Hematopoietic multipotent progenitor cell treated with erythropoietin and hydrocortisone succinate and interleukin-3 and kit ligand, for 6 days (in vitro differentiated cells): ENCODE measurements at places on chromosomes 1 and 21.

DNA sequence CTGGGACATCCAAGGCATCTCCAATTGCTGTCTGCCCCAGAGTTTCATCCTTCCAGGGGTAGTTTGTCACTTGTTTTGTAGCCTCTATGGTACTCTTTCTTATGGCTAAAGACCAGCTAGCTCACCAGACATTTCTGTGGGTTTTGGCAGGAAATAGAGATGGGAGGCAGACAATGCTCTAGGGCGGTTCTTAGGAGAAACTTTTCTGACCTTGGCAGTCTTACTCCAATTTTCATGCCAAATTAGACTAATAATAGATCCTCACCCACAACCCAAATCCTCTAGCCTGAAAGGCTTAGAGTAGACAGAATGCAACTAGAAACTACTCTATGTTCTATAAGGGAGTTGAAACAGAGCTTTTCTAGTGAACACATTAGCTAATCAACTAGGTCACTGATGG, 69.8 kb downstream of the LRIG2 start:
- no peak for DNase-seq

- DNase-seq: peak; percentile 55
These were observed 23.5 kb downstream of the BACH1 start for GRCh38 chr21:29321932-29322928.

GRCh38 chr1:201021630-201022492, 1.7 kb downstream of the KIF21B start:
- no peak for DNase-seq

- DNase-seq: no peak
These were observed 50.6 kb upstream of the LAPTM5 start for GRCh38 chr1:30808067-30808662.

DNA sequence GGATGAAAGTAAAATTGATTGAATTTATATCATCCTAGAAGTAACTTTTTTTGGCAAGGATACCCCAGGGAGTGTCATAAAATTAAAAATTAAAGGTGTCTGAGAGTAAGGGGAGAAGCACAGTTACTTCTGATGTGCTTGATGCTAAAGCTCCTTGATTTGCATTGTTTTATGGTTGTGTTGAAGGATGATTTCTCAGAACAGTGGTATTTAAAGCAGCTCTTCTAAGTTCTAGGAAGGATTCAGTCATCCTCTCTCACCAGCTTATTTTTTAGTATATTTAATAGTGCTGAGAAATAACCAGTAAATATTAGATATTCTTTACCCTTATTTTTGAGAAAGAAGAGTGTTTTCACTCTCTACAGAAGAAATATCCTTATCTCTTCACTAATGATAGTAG, 93.0 kb downstream of the FGGY start:
- no peak for DNase-seq

DNA sequence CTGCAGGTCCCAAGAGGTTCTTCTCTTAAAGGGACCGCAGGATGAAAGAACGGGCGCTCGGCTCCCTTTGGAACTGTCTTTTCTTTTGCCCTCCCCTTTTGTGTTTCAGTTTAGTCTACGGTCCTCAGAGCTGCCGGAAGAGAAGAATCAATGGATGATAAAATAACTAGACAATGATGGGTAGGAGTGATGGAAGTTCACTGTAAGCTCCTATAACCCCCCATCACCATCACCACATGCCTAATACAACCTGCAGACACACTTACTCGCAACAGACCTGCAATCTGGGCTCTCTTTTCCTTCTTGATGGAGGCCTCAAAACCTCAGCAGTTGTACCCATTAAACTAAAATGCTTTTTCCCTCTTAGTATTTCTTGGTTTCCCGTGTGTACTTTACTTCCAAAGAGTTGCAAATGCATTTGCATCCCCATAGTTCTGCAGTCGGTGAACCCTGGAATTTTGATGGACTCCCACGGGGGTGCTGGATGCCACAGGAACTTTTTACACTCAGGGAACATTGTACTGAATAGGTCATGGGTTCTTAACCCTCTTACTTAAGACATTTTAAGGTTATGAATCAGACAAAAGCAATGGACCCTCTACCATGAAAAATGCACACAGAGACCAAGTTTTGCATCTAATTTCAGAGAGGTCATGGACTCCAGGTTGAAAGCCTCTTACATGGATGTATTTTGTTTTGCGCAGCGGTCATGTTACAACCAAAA, 633 bp upstream of the RFX5 start:
- DNase-seq: no peak

DNA sequence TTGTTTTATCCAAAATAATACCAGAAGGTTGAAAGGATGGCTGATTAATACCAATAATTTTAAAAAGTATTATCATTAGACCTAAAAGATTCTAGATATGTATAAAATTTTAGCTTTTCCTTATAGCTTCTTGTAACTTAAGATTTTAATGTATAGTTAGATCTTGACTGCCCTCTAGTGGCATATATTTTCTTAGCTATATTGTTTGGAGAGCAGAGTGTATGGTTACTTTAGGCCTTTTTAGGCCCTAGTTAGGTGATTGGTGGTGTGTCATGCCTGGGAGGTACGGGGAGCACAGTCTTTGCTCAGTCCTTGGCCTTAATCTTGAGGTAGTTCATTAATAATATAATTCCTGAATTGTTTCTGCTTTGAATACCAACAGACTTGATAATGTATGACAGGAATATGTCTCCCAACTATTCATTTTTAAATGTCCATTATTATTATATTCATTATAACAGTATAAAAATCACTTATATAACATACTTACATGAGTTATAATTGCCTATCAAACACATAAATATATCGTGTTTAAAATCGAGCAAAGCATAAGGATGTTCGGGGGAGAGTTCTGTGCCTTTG, 328.4 kb downstream of the ZP4 start:
- peak; percentile 92 for DNase-seq

DNA sequence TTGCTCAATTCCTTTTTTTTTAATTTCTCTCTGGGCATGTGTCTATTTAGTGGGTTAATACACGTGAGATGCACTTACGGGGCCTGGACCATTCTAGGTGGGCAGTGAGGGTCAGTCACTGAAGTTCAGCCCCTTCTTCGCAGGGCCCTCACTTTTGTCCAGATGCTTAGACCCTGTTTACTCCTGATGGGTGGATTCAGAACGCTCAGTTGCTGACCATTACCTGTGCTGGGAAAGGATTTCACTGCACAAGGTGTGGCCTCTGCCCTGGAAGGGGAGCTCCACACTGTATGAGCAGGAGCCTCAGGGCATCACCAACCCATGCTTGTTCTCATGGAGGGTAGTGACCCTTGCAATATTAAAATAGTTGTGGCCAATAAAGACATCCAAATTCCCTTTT, 4.5 kb downstream of the PRAMEF12 start:
- no peak for DNase-seq

DNA sequence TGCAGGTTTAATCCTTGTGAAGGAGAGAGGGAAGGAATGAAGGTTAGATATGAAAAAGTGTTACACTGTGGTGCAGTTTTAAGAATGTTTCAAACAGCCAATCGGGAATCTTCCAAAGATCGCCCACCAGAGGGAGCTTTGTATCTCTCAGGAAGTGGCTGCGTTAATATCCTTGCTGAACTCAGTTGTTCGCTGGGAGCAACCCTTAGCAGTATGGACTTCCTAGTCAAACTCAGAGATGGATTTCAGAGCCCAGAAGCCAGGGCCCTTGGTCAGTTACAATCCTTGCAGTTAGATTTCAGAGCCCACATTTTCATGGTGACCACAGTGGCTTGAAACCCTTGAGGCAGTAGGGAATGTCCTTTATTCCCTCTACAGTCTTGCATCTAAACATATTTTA, 136.2 kb downstream of the NTNG1 start:
- DNase-seq: peak; percentile 55

DNA sequence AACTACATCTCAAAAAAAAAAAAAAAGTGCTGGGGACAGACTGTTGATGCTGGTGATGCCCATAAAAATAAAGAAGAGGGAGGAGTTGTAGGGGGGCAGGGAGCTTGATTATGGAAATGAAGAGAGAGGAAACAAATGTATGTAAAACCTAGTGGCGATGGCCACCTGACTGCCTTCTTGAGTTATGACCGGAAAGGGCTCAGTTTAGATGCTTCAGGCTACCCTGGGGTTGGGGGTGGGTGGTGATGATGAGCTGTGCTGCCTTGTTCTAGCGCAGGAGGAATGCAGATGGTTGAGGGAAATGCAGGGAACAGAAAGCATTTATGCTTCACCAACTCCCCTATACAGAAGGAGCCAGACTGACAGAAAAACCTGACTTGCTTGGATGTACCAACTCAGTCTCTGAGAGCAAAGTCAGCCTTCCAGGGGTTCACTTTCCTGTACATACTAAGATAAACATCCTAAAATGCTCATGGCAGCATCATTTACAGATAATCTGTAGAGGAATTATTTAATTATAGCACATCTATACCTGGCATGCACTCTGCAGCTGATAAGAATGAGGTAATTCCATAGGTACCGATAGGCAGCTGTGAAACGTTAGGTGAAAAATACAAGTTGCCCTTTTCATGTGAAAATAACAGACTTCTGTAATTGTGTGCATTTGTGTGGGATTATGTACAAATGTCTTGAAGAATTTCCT, 8.0 kb upstream of the BCAR3 start:
- DNase-seq: no peak

DNA sequence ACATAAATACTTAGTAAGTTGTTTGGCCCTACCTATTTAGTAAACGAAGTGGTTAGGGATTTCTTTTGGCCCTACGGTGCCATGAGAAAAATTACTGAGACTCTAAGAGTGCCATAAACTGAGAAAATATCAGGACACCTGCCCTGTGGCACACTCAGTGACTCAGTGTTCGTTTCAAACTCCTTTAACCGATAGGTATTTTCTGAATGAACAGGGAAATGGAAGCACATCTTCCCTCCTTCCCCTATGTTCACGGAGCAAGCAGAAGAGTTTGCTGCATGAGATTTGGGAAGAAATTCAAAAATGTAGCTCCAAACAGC, 134.2 kb downstream of the KAZN start:
- no peak for DNase-seq

DNA sequence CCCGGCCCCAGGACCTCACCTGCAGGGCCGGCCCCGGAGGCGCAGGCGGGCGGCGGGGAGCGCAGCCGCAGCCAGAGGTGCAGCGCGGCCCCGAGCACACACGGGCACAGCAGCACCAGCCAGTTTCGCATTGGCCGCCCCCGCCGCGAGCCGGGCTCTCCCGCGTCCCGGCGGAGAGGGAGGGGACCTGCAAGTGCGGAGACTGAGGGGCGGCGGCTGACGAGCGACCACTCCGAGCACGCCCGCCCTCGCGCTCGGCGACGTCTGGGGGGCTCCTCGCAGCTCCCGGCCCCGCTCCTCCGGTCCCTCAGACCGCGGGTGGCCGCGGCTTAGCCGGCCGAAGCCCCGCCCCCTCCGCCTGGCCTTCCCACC, at the start of gene B3GALNT2:
Gene B3GALNT2, minus strand, starts transcription at position 331 of the 372 bp plus-strand sequence. Its CDS starts 200 bp downstream, at position 131.
- DNase-seq: no peak

DNA sequence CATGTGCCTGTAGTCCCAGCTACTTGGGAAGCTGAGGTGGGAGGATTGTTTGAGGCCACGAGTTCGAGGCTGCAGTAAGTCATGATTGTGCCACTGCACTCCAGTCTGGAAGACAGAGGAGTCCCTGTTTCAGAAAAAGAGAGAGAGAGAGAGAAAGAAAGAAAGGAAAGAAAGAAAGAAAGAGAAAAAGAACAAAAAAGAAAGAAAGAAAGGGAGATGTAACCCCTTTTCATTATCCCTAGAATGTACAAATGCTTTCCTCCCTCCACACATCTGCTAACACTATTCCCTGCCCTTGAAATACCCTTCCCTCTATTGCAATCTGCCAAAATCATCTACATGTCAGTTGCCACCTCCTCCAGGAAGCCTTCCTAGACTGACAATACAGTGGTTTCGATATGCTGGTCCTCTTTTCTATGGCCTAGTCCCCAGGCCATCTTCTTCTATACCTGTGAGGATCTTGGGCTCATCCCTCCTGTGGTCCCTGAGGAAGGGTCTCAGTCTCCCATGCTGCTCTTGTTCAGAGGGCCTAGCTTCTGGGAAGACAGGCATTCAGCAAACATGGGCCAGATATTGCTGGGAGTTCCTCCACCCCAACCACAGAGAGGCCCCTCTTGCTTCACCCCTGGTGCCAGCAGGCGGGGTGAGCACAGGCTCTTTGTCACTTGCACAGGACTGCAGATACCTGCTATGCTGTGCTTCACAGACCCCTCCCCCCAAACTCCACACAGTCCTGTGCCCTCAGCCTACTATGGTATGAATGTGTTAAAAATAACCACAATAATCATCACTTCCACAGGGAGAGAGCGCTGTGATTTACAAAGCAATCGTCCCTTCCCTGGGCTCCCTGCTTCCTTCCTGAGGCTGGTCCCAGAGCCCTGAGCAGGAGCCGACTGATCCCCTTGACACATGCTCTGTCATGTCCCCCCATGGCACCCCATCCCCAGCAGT, 14.1 kb downstream of the ADGRB2 start:
- DNase-seq: no peak

- DNase-seq: no peak
These were observed 54.5 kb upstream of the APP start for GRCh38 chr21:26225046-26225445.

- DNase-seq: peak; percentile 32
These were observed 1.6 kb upstream of the KCND3 start for GRCh38 chr1:111990878-111991718.

- DNase-seq: peak; percentile 64
These were observed 212.2 kb downstream of the LYPLAL1 start for GRCh38 chr1:219385787-219386427.

DNA sequence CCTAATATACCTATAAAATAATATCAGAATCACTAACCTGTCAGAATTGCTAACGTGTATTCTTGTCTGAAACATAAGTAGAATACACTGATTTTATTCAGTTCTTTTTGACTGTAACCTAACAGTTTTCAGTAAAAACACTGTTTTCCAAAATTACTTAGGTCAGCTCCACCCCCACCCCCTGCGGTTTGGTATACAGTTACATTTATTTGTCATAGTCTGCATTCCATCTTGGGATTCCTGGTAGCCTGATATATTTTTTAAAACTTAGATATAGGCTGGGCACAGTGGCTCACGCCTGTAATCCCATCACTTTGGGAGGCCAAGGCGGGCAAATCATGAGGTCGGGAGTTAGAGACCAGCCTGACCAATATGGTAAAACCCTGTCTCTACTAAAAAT, 19.8 kb upstream of the ABCD3 start:
- DNase-seq: no peak

- no peak for DNase-seq
These were observed 17.2 kb upstream of the POFUT2 start for GRCh38 chr21:45304945-45305344.

GRCh38 chr1:227885135-227885647, 62.5 kb downstream of the WNT9A start:
- DNase-seq: no peak

- no peak for DNase-seq
These were observed 269.7 kb upstream of the CSF3R start for GRCh38 chr1:36752431-36752830.

DNA sequence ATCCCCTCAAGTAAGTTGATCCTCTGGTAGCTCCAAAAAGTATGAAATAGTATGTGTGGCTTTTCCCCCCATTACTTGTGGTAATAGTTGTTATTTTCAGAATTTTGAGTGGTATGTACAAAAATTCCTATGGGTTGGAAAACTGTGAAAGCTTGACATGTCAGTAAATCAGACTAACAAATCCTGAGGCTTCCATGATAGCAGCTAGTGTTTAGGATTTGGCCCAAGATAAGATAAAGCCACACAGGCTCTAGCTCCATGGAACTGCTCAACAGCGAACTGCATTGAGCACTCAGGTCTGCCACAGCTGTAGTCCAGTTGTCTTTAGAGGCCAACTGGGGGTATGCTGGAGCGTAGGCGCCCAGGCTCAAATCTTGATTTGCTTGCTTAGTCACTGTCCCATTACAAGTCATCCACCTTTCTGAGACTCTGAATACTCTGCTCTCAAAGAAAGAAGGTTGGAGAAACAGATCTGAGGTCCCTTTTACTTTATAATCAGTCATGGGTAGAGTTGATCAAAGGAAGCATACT, 28.7 kb downstream of the ATP1A1 start:
- DNase-seq: no peak

- DNase-seq: no peak
These were observed 60.6 kb downstream of the SDCCAG8 start for GRCh38 chr1:243316366-243316989.
